ENCODE measurements at places on chromosomes 7 and 10. TPM values are rescaled to one million over a fixed set of nuclear protein-coding genes. Genes with fewer than 3 reads are reported as not detected.
A peak's percentile ranks its signal among the peaks of the same experiment; 100 is the strongest.

Gene MYL7
- polyA plus RNA-seq: 4.1 TPM

Gene MMD2
- not detected for polyA plus RNA-seq

Gene TFR2
- polyA plus RNA-seq: not detected

Gene TRDMT1
- polyA plus RNA-seq: 4.8 TPM

Gene ZNF239
- 3.3 TPM for polyA plus RNA-seq

Gene NKX1-2
- polyA plus RNA-seq: not detected

Gene AKR1C4
- polyA plus RNA-seq: not detected

Gene CCL26
- polyA plus RNA-seq: not detected

Gene TMEM213
- not detected for polyA plus RNA-seq

Gene MSMB
- not detected for polyA plus RNA-seq

Gene SPDYE11
- not detected for polyA plus RNA-seq

Gene NOC3L
- polyA plus RNA-seq: 4.4 TPM

Gene THSD7A
- polyA plus RNA-seq: 0.03 TPM

Gene AS3MT
- 4.1 TPM for polyA plus RNA-seq

GRCh38 chr10:62016623-62017490 lies 115.4 kb downstream of the ARID5B start:
- DNase-seq: no peak

DNA sequence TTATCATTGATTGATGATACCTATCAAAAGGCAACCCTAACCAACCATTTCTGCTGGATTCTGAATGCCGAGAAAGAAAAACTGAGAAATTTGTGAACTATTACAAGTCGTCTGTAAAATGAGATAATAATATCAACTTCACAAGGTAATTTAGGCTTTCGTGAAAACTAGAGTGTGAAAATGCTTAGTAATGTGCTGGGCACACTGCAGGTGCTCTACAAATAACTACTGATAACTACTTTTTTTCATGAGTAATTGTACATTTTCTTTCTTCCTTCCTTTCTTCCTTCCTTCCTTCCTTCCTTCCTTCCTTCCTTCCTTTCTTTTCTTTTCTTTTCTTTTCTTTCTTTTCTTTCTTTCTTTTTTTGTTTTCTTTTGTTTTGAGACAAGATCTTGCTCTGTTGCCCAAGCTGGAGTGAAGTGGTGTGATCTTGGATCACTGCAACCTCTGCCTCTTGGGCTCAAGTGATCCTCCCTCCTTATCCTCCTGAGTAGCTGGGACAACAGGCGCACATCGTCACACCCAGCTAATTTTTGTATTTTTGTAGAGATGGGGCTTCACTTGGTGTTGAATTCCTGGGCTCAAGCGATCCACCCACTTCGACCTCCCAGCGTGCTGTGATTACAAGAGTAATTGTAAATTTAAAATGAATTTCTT lies 42.9 kb downstream of the BMPR1A start:
- no peak for DNase-seq

DNA sequence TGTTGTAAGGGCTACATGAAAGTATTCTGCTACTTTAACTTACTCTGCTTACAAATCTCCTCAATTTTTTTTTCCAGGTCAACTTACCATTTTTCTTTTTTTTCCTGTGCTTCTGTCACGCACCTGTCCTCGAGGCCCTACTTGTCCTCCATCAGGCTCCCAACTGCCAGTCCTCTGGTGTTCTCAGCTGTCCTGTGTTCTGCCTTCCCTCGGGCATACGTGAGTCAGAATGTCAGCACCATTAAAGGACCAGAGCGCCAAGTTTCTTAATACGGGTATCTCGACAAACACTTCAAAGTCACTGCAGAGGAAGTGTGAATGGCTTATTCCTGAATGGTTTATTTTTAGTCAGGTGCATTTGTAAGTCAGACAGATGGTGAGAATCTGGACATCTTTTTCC lies at the start of gene TEX47:
Gene TEX47 (minus strand): TSS at position 185 of the 400 bp plus-strand sequence. CDS start 795 bp downstream, outside the sequence.
- DNase-seq: peak; percentile 32

GRCh38 chr10:116026315-116026714 lies 246.7 kb downstream of the GFRA1 start:
- no peak for DNase-seq

GRCh38 chr7:47179812-47180515 lies 401.9 kb downstream of the TNS3 start:
- DNase-seq: no peak

DNA sequence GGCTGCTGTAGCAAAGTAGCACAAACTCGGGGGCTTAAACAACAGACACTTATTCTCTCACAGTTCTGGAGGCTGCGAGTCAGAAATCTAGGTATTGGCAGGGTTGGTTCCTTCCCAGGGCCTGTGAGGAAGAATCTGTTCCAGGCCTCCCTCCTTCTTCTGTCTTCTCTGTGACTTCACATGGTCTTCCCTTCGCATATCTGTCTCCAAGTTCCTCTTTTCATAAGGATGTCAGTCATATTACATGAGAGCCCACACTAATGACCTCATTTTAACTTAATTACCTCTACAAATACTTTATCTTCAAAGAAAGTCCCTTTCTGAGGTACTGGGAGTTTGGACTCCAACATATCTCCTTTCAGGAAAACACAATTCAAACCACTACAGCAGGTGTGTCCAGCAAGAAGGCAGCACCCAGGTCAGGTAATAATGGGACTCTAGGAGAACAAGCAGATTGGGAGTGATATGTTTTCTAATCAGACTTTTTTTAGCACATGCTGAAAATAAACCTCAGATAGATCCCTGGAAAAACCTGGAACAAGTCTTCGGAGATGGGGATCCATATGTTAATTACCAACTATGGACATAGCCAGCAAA lies 11.7 kb downstream of the CREB5 start:
- no peak for DNase-seq

GRCh38 chr7:157271315-157271990 lies 65.4 kb upstream of the DNAJB6 start:
- peak; percentile 74 for DNase-seq

GRCh38 chr7:452226-452751 lies 67.4 kb downstream of the PDGFA start:
- no peak for DNase-seq

GRCh38 chr7:118158766-118159165 lies 25.2 kb upstream of the LSM8 start:
- no peak for DNase-seq

DNA sequence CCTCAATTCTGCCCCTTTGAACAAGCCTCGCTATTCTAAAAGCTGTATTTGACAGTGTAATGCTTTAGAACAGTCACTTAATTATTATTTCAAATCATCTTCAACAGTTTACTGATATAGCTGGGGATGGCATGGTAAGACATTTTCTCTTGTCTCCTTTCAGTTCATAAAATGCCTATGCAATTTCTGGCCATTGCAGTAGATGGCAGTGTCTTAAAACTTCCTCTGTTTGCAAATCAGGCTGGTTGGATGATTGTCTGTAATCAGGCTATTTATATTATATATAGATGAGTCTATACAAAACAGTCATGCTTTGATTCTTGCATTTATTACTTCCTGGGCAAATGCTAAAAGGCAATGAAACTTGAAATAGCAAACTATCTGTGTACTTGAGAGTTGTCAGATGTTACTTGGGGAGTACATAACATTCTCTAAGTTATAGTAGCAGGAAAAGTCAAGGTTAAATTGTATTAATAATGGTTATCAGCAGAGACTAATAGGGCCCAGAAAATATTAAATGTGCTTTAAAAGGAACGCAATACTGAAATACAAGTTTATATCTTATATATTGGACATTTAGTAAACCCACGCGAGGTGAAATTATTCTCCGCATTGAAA lies 55.5 kb upstream of the LHFPL3 start:
- DNase-seq: no peak

GRCh38 chr10:120217736-120218135 lies 239.3 kb upstream of the PLPP4 start:
- no peak for DNase-seq

DNA sequence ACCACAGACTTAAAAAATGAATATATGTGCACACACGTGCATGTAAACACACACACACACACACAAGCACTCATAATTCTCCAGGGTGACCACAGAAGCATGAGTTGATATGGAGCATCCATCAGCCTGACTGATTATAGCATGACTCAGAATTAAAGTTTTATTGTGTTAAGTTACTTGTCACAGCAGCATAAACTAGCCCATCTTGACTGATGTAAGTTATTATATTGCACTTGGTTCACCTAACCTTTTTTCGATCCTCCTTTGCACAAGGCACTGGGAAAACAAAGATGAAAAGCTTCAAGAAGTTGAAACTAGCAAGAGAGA lies 18.8 kb upstream of the SLC35G1 start:
- no peak for DNase-seq

GRCh38 chr7:106814887-106815286 lies 50.2 kb upstream of the PIK3CG start:
- no peak for DNase-seq

DNA sequence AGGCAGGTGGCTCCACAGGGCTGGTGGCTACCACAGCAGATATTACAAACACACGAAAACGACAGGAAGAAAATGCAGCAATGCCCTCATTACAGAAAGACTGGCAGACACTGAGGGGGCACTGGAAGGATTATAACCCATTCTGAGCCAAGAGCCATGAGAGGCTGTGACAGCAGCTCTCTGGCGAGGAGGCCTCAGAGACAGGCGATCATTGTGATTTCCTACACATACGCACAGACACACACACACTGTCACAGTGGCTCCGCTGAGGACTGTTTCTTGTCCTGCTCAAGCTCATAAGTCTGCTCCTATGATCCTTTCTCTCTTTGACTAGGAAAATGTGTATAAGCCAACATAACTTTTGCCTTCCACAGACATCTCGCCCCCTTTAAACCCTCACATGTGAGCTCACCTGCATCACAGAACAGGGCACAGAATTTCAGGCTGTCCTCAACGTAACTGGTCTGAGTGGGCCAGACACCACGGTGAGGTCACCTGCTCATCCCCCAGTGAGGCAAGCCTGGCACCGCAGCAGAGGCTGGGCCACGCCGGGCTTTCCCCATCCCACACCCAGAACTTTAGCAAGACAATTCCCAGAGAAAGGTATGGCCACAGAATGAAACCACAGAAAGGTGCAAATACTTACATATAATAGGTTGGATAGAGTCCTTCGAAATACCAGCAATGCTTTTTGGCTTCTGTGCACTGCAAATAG lies 51.7 kb downstream of the VOPP1 start:
- DNase-seq: no peak

DNA sequence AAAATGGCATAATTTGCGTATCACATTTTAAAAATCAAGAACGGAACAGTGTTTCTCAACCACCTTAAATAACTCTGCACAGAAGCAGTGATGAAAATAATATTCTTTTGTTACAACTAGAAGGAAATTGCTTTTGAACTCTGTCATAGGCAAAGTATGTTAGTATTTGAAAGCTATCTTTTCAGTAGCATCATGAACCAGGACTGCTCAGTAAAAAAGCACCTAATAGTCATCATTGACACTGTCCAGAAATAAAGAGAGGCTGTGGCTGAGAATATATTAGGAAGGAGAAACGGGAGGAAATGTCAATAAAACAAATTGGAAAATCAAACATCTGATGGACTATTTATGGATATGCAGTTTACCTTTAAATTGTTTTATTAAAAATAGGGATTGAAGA lies 237.2 kb upstream of the AKR1E2 start:
- DNase-seq: no peak

- no peak for DNase-seq
These were observed 2.7 kb upstream of the SUV39H2 start for GRCh38 chr10:14875941-14876340.

GRCh38 chr10:109902992-109903947 lies 20.0 kb downstream of the XPNPEP1 start:
- DNase-seq: no peak

GRCh38 chr7:130418306-130418705 lies 22.5 kb downstream of the CEP41 start:
- DNase-seq: no peak

DNA sequence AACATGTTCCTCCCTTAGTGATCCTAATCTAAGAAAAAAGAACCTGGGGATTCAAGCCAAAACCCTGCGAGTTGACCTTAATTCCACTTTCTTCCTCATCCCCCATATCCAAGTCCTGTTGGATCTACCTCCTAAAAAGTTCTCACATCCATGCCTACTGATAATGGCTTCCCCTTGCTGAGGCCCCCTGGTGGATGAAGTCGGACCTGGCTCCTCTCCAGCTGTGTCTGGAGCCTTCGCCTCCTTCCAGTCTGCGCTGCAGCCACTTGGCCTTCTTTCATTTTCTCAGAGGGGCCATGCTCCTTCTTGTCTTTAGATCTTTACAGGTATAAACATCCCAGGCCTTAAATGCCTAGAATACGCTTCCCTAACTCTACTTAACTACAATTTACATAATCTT lies 8.1 kb downstream of the PDE1C start:
- DNase-seq: peak; percentile 79

GRCh38 chr10:128152741-128153580 lies 26.7 kb upstream of the MKI67 start:
- no peak for DNase-seq

DNA sequence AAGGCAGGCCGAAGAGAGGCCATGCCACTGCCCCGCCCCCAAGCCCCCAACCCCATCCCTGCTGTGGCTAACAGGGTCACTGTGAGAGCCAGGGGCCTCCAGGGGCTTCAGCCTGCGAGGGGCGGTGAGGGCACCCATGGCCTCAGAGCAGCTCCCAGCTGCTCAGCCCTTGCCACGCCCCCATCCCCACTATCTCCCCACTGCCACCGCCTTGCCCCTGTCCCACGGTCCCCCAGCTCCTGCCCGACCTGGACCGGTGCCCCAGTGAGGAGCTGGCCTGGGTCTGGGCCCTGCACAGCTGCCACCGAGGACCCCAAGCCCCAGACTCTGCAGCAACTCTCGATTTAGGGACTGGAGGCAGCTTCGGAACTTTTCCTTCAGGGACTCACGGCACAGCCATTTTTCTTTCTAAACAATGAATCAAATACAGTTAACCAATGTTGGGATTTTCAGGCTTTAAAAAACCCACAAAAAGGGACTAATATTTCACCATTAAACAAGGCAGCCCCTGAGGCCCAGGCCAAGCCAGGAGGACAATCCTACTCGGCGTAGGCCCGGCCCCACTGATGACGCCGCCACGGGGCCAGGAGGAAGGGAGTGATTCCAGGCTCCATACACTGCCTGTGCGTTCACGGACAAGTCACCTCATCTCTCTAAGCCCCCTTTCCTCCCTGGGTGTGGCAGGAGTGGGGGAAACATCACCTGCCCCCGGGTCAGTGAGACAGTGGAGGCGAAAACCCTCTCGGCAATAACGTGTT lies 237.1 kb downstream of the ELFN1 start:
- DNase-seq: no peak

DNA sequence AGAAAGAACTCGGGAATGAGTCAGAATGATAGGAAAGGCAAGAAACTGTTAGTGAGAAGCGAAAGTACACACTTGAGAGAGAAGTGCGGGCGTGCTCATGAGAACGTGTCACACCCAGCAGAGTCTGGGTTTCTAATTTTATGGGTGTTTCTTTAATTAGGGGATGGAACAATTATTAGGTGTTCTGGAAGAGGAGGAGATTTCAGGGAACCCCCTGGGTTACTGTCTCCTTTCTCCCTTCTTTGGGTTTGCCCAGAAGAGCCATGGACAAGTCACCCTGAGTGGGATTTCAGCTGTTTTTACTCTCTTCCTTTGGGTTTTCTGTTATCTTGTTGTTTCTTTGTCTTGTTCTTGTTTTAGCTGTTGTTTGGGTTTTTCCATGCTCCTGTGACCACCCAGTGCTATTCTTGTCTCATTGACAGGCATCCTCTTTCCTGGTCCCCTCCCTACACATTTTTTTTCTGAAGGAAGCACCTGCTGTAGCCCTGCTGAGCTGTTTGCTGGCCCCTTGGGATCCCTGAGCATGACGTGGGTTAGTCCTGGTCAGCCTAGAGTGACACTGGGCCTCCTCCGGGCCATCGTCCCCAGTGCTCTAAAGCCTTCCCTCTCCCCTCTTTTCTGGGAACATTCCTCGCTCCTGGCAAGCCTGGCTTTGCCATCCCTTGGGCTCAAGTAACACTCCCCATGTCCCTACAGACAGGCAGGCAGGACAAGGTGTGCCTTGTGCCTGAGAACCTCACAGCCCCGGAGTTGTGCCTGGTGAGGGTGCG lies 3.5 kb downstream of the SH2D4B start:
- DNase-seq: no peak

GRCh38 chr10:131876017-131876416 lies 24.8 kb upstream of the PPP2R2D start:
- peak; percentile 36 for DNase-seq

Measured in aorta (tissue), 5 donors.